ENCODE measurements at places on chromosomes 2 and 18.

DNA sequence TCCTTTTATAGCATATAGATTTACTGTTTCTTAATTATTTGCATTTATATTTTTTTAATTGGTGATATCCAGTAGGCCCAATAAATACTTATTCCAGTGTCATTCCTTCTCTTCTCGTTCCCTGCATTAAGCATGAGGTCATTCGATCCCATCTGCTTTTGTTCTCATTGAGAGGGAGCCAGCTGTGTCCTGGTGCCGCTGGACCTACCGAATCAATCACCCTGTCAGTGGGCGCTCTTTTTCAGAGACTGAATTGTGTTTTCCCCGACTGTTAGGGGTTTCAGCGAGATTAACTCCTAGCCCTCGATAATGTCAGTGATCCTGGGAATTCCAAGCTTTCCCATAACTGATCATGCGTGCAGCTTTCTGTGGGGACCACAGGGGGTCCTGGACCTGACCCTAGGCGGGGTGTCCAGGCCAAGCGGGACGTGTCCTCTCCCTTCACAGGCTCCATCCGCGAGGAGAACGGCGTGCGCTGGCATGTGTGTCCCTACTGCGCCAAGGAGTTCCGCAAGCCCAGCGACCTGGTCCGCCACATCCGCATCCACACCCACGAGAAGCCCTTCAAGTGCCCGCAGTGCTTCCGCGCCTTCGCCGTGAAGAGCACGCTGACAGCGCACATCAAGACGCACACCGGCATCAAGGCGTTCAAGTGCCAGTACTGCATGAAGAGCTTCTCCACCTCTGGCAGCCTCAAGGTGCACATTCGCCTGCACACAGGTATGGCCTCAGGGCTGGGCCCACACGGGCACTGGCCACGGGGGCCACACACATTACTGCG lies 72.4 kb downstream of the ZNF236 start:
- no peak for DNase-seq

- no peak for DNase-seq
These were observed 86.9 kb downstream of the LTBP1 start for GRCh38 chr2:33033606-33034081.

DNA sequence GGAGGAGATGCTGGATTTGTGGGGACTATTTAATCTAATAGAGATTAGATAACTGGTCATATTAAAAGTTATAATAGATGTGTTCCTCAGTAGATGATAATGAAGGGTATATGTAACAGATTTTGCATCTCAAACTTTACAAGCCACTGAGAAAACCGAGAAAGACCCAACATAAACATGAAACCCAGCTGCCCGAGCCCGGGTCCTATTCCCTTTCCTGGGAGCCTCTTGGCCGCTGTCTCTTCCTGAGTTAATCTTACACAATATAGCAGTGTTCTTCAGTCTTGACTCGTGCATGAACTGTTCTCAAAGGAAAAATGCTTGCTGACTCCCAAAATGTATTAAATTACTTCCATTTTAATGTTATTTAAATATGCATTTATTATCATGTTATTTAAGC lies 94.5 kb downstream of the COPS8 start:
- no peak for DNase-seq

DNA sequence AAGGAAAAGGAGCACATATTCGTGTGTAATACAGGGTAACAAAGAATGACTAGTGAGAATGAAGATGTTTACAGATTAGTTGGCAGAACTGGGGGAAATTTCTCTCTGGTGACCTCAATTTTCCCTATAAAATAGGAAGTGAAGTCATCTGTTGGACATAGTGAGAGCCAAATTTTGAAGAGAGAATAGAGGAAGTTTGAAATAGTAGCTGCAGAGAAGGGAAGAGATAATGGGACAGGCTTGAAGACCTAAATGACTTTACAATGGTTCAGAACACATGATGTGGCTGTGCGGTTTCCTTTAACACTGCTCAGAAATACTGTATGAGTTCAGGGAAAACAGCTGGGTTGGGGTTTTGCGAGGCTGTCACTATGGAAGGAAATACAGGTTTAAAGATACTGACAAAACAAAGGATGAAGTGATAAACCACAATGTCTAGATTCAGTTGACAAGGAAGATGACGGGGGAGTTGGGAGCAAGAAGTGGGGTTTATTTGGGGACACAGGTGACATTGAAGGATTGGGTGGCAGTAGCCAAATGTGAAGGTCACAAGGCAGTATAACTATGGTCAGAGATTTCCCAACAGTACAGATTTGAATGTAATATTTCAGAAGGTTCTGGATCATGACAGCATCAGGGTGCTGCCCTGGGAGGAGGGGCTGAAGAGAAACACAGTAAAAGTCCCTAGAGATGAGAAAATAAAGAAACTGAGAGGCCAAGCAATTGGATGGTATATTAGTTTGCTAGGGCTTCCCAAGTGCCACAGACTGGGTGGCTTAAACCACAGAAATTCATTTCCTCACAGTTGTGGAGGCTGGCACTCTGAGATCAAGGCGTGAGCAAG lies 82.6 kb upstream of the TANK start:
- DNase-seq: peak; percentile 10

DNA sequence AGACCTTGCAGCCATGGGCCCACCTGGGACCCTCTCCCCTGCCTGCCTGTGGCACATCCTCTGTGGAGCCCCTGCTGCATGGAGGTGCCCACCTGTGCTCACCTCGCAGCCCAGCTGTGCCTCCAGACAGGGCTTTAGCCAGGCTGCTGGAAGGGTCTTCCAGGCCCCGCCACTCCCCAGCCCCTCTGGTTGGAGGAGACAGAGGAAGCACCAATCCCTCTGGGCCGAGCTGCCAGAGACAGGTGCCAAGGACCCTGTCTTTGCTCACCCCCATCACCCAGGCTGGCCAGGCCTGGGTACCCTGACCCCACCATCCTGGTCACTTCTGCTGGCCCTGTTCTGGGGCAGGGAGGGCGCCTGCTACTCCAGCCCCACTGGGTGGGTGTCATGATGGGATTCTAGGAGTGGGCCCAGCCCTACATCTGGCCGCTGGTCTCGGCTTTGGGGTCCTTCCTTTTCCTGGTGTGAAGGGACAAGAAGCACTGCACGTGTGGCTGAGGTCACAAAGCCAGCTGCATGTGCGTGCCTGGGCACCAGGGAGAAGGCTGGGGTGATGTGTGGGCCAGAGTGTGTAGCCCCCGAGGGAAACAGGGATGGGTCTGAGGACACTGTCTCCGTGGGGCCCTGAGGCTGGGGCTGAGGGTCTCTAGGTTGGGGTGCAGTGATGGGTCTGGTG lies 9.3 kb upstream of the NEU4 start:
- DNase-seq: no peak

DNA sequence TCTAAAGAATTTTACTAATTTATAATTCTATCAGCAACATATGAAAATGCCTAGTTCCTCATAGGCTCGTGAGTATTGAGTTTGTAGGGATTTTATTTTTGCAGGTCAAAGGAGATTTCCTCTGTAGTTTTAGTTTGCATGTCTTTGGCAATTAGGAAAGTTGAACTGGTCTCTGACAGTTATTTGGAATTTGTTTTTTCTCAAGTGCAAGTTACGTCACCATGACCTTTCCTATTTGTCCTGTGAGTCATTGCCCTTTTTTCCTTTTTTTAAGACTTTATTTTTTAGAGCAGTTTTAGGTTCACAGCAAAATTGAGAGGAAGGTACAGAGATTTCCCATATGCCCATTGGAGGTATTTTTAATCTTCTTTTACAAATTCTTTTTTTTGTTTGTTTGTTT lies 29.0 kb downstream of the RAMP1 start:
- DNase-seq: no peak

DNA sequence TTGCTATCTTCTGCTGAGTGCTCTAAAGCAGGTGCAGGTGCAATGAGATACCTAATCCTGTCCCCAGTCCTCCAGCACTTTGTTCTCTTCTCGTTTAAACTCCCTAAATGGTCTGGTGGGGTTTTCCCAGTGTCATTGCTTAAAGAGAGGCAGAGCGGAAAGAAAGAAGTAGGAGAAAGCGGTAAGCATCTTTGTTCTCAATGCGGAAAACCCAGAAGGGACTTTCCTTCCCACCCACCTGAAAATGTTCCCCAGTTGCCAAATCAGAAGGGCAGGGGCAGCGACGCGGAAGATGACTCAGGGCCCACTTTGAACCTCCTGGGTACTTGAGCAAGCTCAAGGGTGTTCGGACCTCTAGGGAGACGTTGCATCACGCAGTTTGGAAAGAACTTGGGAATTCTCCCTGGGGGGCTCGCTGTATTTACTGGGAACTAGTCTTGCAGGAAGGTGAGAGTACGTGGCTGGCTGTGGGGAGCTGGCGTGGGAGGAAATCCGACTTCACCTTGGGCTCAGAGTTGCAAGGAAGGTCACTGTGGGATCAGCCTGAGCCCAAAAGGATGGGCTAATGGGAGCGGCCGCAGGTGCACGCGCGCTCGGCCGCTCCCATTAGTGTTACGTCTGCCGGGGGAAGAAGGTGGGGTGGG lies 589 bp upstream of the SGPP2 start:
- DNase-seq: peak; percentile 25

DNA sequence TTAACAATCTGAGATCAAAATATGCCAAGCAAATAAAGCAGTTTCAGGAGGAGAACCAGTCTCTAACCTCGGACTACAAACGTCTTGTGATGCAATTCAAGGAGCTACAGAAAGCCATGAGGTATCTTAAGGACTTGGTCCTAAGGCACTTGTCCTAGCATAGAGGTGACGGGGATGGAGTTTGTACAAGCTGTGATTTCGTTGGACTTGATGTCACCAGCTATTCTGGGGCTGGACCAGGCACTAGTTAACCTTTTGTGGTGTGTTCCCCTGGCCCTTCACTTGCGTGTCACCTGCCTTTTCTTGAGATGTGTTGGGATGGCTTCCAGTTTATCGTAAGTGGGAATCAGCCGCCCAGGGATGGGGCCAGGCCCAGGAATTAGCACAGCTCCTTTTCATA lies 33.7 kb downstream of the OTOF start:
- no peak for DNase-seq

DNA sequence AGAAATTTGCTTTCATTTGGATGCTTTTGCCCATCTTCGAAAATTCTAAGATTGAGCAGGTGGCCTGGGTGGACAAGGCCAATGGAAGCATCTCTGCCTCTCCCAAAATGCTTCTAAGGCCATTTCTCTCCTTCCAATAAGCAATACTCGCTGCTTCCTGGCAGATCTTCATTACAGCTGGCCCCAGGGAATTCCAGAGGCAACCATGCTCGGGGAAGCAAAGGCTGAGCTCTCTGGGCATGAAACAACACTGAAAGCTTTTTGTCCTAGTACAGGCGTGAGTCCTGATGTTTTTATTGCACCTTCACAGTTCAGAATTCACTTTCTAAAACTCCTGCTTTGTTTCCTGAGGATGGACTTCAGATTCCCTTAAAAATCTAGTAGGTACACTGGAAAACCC lies 11.8 kb upstream of the NEDD4L start:
- no peak for DNase-seq

DNA sequence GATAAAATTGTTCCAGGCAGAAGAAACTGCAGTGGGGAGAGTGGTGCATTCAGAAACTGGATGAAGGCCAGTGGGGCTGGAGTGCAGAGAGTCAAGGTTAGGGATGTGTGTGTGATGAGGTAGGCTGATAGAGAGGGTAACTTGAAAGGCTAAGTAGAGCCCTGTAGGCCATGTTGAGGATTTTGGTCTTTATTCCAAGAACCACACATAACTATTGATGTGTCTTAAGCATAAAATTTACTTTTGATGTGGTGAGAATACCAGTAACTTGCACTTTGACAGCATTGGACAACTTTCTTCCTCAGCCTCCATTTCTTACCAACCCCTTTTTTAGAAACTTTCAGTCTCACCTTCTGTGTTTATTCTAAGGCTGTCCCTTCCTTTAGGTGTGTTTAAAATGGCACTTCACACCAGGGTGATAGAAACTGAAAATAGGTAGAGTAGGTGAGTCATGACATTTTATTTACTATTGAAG lies 22.6 kb downstream of the MTX2 start:
- no peak for DNase-seq

GRCh38 chr2:383888-384287 lies 96.0 kb upstream of the ALKAL2 start:
- no peak for DNase-seq

- DNase-seq: no peak
These were observed 48.9 kb downstream of the ASXL2 start for GRCh38 chr2:25829377-25829704.

DNA sequence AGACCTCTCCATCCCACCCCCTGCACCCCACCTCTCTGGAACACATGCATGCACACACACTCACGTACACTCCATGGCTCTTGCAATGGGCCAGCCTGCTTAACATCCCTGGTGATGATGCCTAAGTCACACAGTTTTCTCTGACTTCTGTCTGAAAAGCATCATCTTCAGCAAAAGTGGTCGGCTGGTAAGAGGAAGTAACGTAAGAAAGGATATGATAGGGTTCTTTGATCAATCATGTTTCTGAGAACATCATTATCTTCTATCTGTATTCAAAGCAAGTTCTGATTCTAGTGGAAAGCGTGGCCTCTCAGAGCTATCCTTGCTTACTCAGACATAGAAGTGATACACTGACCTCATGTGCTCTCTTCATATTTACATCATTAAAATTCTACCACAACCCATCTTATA lies 11.4 kb upstream of the NDUFV2 start:
- no peak for DNase-seq

GRCh38 chr18:12840382-12840781 lies 43.7 kb downstream of the PTPN2 start:
- DNase-seq: no peak

DNA sequence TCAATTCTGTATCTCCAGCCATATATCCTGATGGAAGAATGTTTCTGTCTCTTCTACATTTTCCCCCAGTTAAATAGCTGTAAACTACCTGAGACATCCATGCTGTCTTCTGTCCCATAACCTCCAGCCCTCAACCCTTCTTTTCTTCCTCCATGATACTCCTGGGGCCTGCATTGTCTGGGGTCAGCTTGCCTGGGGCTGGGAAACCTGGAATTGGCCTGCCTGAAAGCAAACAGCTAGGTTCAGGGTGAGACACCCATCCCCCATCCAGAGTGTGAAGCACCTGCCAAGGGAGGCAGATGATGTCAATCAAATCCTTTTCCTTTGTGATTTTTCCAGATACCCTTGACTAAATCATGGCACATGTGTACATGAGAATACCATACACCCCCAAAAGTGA lies 313.7 kb upstream of the MGAT5 start:
- DNase-seq: no peak

DNA sequence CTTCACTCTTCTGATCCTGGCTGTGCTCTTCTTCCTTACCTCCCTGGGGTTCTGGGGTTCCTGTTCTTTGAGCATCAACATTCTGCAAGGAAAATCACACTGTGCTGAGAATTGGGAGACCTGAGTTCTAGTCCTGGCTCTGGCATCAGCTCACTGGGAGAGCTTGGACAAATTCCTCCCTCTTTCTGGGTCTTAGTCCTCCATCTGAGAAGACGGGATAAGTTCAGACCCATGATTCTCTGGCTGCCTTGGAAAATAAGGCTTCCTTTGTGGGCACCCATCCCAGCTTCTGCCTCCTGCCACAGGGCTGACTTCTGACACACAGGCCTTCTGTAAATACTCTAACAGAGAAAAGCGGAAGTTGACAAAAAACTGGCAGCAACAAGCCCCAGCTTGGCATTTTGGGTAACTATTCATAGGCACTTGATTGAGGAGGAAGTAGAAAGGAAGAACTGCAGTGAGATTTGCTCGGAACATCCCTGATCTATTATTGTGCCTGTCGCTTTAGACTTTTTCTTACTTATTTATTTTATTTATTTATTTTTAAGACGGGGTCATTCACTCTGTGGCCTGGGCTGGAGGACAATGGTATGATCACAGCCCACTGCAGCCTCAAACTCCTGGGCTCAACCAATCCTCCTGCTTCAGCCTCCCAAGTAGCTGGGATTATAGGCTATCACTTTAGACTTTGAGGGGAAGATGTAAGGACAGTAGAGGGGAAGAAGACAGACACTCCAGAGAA lies 7.9 kb downstream of the PCBP1 start:
- DNase-seq: peak; percentile 72

- peak; percentile 16 for DNase-seq
These were observed 147.1 kb upstream of the FHL2 start for GRCh38 chr2:105545730-105546627.

Measured in memory B cell (primary cell).